HepG2 (cell line): ENCODE measurements at places on chromosomes 2 and 18.

DNA sequence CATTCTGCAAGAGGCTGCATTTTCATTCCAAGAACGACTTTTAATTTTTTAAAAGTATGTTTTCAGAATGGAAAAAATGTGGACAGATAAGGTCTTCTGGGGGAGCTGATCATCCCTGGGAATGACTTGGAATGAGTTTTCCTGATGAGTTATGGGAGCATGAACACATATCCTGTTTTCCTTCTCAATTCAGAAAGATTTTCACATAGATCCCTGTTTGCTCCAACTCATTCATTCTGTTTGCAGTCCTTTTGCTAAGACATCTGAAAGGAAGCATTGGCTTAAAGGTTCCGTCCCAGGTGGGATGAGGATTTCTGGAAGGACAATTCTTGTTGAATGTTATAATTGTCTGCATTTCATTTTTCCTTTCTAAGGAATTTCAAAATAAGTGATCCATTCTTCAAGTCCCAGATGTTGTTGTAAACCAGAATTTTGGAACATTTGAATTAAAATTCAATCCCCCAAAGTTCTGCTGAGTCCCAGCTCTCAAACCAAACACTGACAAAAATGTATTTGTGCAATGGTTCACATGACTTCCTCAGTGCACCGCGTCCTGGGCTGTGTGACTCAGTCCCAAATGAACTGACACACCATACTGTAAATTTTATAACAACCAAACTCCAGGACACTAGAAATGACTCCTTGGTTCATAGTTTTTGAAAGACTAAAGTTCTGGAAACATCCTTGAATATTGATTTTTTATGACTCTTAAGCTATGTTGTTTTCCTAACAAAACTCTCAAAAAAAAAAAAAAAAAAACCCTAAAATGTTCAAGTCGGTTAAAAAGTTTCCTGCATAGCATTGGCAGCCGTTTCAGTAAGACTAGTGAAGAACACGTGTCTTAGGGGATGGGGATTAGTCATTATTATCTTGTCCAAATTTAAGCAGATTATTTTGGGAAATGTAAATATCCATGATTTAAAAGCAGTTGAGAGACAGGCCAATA, 281.8 kb upstream of the TCF4 start:
- no peak for DNase-seq

GRCh38 chr2:24182507-24182906, 7.7 kb downstream of the FAM228A start:
- DNase-seq = peak; percentile 27

DNA sequence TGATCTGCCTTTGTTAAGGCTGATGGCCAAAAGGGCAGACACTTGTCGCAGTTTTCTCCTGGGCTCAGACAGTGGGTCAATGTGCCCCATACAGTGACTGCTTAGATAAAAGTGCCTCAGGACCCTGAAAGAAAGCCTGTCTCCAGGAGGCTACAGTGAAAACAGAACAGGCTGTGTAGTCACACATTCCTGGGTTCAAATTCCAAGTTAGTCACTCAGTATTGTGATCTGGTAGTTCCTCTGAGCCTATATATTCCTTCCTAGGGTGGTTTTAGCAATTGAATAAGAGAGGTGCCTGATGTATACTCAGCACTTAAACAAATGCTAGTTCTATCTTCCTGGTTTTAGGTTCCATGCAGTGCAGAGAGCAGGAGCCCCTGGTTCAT, 54.4 kb downstream of the RPL37A start:
- peak; percentile 96 for DNase-seq

- DNase-seq = no peak
Observed at GRCh38 chr2:70095720-70096670, 8.7 kb downstream of the PCBP1 start.

GRCh38 chr2:99854236-99854852, 288.0 kb downstream of the AFF3 start:
- no peak for DNase-seq

DNA sequence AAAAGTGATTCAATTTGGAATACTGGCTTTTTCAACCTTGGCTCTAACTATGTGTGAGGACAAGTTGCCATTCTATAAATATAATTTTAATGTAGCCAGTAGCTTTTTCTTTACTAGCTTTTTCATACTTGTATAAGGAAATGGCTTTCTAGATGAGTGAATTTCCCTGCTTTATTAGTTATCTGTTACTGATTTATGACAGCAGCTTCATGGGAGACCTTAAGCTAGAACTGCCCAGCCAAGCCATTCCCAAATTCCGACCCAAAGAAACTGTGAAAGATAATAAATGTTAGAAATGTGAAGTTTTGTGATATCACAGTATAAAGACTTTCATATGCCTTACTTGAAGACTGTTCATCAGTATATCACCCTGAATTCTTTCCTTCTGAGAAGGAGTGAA, 32.3 kb downstream of the BABAM2 start:
- no peak for DNase-seq

- peak; percentile 71 for DNase-seq
Observed at GRCh38 chr2:18299423-18300212, 260.8 kb downstream of the RDH14 start.

- no peak for DNase-seq
Observed at GRCh38 chr2:49032936-49033335, 121.4 kb downstream of the FSHR start.
